ENCODE measurements at places on chromosomes 16 and 17. TPM values are rescaled to one million over a fixed set of nuclear protein-coding genes. Genes with fewer than 3 reads are reported as not detected.

SETD6 gene
- total RNA-seq = 11.0 TPM

CMTM2 gene
- total RNA-seq = not detected

VTN gene
- not detected for total RNA-seq

ALDH3A1 gene
- total RNA-seq = not detected

- no peak for DNase-seq
Measured at GRCh38 chr17:74995847-74996246, 8.4 kb downstream of the CDR2L start.

DNA sequence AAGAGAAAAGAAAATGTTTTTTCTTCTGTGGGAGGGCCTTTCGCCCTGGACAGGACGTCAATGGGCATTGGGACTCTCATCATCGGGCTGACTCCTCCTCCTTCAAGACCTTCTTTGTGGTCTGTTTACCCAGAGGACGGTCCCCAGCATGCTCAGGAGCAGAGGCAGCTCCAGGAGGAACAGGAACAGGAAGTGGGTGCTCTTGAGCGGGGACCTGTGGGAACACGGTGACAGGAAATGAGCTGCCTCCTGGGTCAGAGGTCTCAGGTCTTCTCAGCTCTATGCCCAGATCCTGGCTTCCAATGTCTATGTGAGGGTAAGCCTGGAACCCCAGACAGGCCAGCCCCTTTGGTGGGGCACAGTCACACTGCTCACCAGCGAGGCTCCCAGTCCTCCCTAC lies 12.2 kb downstream of the CD300LD start:
- no peak for DNase-seq

DNA sequence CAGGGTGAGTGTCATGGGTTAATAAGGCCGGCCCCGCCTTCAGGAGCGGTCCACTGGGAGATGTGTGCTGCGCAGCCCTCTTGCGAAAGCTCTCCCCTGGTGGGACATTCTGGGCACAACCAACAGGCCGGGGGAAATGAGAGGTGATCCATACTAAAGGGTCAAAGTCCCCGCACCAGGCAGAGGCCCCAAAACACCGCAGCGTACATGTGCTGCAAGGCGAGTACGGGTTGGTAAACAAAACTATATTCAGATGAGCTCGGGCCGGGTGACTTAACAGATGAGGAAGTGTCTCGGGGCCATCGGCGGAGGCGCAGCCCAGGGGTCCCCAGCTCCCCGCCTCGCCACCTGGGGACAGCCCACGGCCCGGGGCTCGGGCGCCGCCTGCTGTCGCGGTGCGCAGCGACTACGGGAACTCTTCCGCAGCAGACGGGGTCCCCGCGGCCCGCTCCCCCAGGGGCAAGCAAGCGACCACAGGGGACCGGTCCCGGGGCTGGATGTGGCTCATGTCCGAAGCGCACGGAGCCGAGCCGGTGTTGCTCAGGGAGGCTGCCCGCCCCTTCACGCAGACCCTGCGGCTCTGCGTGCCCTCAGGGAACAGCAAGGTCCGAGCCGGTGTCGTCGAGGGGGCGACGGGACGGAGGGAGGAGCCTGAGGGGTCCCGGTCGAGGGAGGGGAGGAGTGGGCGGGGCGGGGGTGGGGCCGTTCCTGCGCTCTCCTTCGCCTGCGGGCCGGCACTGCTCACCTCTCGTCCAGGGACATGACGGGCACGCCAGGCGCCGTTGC lies at the start of gene RAB37:
Gene RAB37 (plus strand): TSS at position 744 of the 786 bp plus-strand sequence. CDS start 17 bp downstream, at position 761.
- no peak for DNase-seq

GRCh38 chr16:80147026-80147655 lies 393.7 kb upstream of the DYNLRB2 start:
- peak; percentile 13 for DNase-seq

GRCh38 chr17:20121359-20122253 lies 112.4 kb downstream of the SPECC1 start:
- DNase-seq = peak; percentile 53

- peak; percentile 79 for DNase-seq
Measured at GRCh38 chr17:43434902-43435319, 36.1 kb downstream of the ARL4D start.

DNA sequence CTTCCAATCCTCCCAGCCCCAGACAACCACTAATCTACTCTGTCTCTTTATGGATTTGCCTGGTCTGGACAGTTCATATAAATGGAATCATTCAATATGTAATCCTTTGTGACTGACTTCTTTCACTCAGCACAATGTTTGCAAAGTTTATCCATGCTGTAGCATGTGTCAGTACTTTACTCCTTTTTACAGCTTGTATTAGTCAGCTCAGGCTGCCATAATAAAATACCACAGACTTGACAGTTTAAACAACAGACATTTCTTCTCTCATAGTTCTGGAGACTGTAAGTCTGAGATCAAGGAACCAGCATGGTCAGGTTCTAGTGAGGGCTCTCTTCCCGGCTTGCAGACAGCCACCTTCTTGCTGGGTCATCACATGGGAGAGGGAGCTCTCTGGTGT lies 41.3 kb downstream of the GPRC5B start:
- DNase-seq = peak; percentile 55

- DNase-seq = no peak
Measured at GRCh38 chr16:143456-143855, 5.0 kb upstream of the NPRL3 start.

- DNase-seq = no peak
Measured at GRCh38 chr17:57624386-57624785, 120.7 kb downstream of the CCDC182 start.

DNA sequence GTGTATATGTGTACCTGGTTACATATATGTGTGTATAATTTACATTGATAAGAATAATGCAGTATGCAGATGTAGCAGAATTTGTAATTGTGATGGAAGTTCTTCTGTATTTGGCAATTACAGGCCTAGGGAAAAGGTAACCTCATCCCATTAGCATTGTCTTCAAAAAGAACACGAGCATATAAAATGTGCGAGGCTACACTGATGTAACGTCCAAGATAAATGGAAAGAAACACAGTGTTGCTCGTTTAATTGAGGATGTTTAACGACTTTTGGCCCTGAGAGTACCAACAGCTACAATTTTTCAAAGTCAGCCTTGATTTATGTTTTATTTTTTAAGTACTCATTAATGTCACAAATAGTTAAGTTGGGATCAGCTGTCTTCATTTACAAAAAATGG lies 703.5 kb upstream of the RBFOX1 start:
- DNase-seq = no peak

DNA sequence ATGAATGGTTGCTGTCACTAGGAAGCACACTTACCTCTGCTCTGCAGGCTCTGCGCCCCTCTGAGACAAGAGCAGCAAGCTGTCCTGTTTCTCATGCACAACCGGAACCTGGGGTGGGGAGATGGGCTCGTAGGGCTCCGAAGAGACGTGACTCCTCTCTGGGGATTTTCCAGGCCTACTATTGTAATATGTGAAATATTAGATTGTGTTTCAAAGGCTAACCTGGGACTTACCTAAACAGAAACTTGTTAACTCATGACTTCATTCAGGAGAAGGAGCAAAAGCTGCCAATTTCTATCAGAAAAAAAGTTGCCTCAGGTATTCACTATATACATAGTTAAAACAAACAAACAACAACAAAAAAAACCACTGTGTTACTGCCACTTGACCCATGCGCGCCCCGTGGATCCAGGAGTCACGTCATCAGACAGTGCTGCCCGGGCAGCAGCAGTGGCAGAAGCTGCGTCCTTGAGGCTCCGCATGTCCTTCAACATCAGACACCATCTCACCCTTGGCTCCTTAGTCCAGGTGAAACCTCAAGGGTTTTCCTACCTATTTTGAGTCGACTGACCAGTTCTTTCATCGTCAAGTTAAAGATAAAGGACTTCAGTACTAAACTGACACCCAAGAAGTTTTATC lies 49.3 kb downstream of the TTC19 start:
- no peak for DNase-seq

- DNase-seq = no peak
Measured at GRCh38 chr17:80799538-80800480, 191.8 kb upstream of the CHMP6 start.

GRCh38 chr16:807347-808084 lies 7.0 kb upstream of the GNG13 start:
- DNase-seq = peak; percentile 91
